ENCODE measurements at places on chromosomes 5 and 9.

- DNase-seq, result no peak
Observed at GRCh38 chr5:132687995-132688394, 14.2 kb downstream of the IL4 start.

DNA sequence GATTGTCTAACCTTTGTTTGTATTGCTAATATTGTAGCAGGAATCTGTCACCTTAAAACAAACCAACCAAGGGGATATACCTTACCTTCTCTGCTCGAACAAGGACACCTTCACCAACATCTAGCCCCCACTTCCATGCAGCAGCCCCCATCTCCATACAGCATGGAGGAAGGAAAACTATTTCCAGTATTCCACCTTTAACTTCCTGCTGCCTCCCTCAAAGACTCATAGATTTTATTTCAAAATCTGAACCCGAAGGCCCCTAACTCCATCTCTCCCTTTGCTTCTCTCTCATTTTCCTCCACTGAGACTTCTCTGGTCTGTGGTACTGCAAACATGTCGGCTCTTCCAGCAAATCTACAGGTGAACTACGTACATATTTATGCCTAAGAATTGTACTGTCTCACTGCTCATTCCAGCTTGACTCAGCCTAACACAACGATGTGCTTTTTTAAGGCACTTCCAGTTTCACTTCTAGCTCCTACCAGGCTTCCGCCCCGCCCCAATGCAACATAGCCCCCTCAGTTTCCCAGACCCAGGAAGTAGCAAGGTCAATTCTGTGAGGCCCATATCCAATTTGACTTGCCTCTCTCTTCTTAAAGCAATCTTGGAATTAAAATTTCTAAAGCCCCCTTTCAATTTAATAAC lies 70.7 kb upstream of the RNF38 start:
- peak; percentile 7 for DNase-seq

DNA sequence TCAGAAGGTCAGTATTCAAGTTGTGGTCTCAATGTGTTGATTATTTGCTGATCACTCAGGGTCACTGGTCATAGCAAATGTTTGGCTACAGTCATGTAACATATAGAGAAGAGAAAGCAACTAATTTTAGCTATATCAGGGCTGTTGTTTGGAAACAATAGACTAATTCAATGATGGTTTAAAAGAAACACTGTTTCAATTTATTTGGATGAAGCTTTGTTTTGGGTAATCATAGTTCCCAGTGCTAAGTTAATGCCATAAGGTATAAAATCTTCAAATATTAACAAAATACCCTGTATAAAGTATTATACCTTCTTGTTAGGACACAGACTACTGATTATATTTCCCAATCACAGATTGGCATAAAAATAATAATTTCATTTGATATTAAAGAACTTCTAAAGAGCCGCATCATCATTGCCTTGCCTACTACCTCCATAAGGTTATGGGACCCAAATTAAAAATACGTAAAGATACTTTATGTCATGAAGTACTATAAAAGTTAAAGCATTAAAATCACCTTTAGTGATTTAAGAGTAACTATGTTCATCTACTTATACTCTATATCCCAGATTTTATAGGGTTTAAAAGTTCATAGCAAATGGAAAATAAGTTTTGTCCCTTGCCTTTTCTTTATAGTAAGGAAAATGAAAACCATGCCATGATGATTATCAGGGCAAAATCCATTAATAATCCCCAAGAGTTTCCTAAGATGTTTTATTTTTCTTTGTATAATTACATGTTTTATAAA lies 6.0 kb downstream of the NR3C1 start:
- DNase-seq, result no peak

GRCh38 chr5:138508958-138509357 lies 34.1 kb downstream of the ETF1 start:
- DNase-seq, result no peak

DNA sequence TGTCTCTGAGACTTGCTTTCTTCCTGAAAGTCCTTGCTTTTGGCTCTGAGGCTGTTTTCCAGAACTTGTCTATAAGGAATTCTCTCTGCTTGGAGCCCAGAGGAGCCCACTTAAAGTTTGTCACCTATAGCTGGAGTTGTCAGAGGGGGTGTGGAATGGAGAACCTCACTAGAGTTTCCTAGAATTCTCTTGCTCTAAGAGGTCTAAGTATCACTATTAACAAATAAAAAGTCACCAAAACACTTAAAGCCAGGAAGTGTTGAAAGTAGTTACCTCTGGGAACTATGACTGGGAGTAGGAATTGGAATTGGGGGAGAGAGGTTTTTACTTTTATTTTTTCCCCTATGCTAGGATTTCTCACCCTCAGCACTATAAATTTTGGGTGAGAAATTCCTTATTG lies 15.0 kb downstream of the SIT1 start:
- DNase-seq, result no peak

GRCh38 chr9:68843239-68843638 lies 138.2 kb downstream of the PIP5K1B start:
- DNase-seq, result no peak

DNA sequence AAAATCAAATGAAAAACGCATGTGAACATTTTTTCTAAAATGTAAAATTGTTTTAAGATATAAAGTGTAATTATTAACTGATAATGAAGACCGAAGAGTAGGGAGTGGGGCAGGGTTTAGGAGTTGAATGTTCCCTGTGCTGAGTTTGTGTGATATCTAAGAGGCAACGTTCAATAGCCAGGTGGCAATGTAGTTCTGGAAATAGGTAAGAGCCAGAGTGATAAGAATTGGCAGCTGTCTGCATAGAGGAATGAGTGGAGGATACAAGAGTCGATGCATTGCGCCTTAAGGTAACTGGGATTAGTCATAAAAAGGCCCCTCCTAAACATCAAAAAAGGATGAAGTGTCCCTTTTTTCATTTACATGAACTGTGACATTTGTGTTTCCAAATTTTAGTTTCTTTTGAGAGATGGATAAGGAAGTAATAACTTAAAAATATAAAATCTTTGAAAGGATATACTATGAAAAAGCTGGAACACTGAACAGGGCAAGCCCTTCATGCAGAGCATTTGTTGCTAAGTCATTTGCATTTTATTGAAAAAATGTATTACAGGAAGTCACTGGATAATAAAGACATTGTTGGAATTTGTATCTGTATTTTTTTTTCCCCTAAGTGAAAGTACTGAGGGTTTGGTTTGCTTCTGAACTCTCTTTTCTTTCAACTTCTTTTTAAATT lies 659.3 kb downstream of the ACTL7B start:
- no peak for DNase-seq

- DNase-seq, result no peak
Observed at GRCh38 chr9:18480662-18481093, 6.7 kb downstream of the ADAMTSL1 start.

DNA sequence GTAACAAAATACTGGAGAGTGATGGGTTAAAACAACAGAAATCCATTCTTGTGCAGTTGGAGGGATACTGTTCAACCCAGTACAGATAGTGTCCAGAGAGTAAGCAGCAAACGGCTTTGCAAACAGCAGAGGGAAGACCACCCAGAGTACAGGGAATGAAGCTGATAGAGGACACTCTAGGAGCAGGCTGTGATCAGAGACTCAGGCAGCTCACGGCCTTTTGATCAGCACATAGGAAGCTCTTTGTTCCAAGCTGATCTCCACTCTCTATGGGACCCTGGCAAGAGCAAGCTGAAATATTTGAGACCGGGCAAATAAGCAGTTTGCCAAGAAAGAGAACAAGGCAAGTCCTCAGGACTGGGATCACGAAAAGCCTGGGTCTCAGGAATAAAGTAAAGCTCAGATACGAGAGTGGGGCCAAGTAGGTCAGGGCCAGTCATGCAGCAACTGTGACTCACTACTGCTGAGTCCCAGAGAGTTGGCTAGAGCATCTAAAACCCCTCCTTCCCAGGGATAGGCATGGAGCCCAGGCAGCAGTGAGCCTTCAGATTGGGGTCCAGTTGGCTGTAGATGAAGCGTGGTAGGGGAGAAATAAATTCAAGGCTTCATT lies 52.4 kb downstream of the MELK start:
- DNase-seq, result peak; percentile 11

- DNase-seq, result no peak
Observed at GRCh38 chr9:120312031-120312430, 267.9 kb downstream of the CDK5RAP2 start.

- peak; percentile 85 for DNase-seq
Observed at GRCh38 chr9:95462249-95463147, 54.3 kb downstream of the PTCH1 start.
